ENCODE measurements at places on chromosomes 2 and 18.

GRCh38 chr2:149225446-149225845 lies 104.9 kb upstream of the LYPD6 start:
- DNase-seq: no peak

DNA sequence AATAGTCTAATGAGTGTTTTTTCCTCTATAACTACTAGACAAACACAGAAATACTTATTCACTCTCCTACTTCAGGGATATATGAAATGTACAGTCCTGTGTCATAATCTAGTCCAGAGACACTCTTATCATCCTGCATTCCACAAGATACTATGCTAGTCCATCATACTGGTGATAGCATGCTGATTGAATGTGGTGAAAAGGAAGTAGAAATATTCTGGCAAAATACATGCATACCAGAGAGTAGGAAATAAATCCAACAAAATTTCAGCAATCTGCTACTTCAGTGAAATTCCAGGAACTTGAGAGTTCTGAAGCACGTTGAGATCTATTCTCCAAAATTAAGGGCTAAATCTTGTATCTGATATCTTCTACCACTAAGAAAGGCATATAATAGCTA lies 353.9 kb downstream of the PID1 start:
- no peak for DNase-seq

GRCh38 chr2:23285091-23285800 lies 99.7 kb upstream of the KLHL29 start:
- no peak for DNase-seq

GRCh38 chr2:32516567-32516966 lies 111.3 kb upstream of the TTC27 start:
- DNase-seq: no peak

DNA sequence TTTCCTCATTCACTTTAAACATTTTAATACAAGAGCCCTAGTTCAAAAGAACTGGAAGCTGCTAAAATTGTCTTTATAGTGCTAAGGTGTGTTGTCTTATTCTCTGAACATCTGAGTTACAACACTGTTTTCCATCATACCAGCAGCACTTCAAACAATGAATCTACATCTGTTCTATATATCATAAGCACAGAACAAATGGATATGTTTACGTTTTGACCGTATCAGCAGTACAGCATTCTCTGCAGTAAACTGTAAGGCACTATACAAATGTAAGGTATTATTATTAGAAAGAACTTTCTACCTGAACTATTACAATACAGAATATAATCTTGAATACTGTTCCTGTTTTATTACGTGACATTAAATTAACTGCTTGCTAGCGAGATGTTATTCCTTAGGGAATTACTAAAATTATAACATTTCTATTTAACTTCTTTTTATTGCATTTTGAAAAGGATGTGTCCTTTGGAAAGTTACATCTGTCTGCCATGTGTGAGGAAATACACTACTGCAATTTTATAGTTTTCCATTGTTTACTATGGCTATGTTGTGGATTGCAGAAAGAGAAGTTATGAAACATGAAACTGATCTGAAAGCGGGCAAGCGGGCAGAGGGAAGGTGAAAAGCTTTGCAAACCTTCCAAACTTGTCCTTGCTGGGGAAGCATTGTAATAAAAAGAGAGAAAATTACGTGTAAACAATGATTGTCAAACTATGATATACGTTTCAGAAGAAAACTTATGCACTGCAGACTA lies 13.7 kb downstream of the NCKAP1 start:
- DNase-seq: no peak

GRCh38 chr2:46076251-46076650 lies 221.0 kb upstream of the EPAS1 start:
- DNase-seq: no peak

GRCh38 chr2:232229911-232230310 lies 148.6 kb upstream of the ALPP start:
- no peak for DNase-seq

DNA sequence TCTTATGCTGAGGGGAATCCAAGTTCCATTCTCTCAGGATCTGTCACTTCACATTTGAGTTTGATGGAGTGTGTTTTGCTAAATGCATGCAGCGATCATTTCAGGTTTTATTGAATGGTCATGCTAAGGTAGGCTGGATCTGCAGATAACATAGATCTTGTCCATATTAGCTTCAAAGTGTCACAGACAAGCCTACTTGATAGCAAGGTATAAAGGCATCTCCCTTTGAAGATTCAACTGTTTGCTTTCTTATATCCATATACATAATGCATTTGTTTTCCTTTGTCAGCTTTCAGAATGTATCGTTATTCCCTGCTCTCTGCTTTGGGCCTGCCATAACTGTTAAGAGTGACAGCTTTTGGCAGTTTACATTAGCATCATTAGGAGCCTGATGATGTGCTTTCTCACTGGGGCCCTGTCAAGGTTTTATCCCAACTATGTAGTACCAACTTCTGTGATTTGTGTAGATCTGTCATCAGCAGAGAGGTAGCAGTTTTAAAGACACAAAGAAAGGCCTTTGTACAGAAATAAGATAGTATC lies 604.3 kb upstream of the CDH7 start:
- no peak for DNase-seq

DNA sequence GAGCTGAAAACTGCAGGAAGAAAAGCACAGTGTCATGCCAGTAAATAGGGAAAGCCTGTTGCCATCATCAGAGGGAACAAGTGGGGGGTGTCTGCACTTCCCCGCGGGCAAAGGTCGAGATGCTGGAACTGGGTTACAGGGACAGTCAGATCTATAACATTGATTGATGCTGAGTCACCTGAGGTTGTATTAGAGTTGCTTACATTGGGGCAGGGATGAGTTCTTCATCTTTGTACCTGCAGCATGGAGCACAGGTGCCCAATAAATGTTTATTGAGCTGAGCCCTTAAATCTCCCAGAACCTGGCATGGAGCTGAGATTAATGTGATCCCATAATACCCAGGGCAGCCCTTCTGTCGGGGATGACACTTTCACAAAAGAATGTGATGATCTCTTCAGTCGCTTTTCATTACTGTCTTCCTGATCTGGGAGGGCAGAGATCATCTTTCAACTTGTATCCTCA lies 5.9 kb upstream of the RNF152 start:
- DNase-seq: no peak

DNA sequence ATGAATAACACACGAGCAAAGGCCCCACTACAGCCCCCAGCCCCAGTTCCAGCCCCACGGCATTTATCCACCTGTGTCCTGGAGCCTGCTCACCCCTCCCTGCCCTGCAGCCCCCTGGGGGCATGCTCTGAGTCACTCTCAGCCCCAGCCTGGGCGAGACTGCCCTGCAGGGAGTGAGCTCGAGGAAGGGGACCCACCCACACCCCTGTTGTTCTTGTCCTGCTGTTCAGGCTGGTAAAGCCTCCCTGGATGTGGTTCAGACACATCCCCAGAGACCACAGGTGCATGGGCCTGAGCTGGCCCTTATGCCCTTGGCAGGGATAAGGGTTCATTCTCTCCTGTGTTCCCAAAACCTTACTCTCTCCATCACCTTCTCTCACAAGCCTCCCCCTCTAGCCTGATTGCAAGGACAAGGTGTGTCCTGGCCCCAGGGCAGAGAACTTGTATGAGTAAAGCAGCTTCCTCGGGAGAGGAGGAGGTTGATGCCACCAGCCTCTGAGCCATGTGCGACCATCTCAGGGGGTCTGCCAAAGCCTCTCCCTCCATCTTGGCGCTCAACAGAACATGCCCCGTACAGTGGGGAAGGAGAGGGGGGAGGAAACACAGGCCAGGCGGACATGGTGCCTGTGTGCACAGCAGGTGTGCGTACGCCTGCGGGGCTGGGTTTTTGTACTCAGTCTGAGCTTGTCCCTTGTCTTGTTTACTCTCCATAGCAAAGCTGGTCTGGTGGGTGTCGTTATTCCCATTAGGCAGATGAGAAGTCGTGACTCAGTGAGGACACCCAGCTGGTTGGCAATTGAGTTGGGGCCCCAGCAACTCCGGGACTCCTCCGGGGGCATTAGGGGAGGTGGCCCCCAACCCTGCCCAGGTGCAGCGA lies 64.4 kb downstream of the CIB4 start:
- DNase-seq: peak; percentile 33

GRCh38 chr2:160334028-160334741 lies 134.1 kb upstream of the ITGB6 start:
- DNase-seq: no peak

- no peak for DNase-seq
Measured at GRCh38 chr2:177295484-177295883, 31.0 kb upstream of the NFE2L2 start.

DNA sequence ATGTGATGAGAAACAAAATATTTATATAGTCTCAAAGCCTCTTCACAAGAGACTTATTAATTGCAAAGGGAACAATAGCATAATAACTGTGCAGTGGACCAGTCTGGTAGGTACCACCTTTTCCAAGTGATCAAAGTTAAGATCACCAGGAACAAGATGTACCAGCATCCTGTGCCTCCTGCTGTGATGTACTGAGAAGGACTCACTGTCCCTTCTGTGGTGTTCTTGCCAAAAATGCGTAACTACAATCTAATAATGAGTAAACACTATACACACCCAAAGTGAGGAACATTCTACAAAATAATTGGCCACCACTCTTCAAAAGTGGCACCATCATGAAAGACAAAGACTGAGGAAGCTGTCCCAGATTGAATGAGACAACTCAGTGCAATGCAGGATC lies 14.5 kb downstream of the GNLY start:
- no peak for DNase-seq
